ENCODE measurements at places on chromosomes 1 and 21.

DNA sequence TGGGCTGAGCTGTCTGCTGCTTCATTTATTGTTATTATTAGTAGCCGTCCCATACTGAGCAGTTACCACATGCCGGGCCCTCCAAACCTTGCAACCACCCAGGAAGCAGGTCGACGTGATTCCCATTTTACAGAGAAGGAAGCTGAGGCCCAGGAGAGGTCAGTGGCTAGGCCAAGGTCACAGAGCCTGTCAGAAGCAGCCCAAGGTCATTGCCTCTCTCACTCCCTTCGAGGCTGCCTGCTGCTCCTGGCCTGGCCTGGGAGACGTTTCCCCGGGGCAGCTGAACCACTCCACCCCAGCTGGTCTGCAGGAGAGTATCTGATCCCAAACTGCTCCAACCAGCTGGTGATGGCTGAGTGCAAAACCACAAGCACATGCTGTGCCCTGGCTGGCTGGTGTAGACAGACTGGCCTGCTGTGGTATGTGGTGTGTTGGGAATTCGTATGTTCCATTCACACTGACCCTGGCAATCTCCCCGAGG lies 6.5 kb downstream of the PADI4 start:
- DNase-seq: no peak

GRCh38 chr1:201662646-201663045 lies 123.7 kb downstream of the NAV1 start:
- no peak for DNase-seq

DNA sequence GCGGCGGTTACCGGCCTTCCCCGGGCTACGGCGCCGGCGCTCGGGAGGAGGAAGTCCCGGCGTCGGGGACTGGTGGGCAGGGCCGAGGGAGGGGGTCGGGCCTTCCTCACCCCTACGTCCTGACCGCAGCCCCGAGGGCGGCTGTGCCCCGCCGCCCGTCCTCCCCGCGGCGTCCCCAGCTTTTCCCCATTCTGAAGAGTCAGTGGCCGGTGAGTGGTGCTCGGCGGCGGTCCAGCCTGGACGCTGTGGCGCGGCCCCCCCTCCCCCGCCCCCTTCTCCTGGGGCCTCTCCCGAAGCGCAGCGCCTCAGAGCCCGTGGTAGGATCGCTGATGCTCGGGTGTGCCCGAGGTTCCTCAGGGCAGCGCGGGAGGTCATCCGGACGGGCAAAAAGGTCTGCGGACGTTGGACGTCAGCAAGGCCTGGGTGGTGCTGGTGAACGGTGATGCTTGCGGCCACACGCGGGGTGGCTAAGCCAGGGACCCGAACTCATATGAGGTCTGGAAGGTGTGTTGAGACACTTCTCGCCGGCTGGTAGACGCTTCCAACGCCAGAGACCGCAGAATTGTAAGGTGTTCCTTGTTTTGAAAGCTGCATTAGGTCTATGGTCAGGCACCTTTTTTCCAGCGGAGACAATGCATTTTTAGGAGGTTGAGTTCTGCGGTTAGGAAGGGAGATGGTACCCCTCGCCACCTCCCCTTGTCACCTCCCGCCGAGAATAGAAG lies 725 bp downstream of the SLC25A33 start:
- DNase-seq: peak; percentile 37

DNA sequence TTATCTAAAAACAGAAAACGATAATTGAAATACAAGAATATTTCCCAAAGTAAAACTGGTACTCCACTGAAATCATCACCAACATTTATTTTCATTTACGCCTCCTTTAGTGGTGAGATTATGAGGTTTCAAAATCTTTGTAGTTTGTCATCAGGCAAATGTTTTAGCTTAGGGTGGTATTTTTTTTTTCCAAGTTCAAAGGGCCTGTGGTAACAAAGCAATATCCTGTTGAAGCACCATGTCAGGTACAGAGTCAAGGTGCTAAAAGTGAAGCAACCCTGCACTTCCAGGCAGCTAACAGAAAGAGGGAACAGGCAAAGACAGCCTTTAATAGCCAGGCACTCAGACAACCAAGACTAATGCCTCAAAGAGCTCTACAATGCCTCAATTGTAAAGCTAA lies 89.2 kb downstream of the JAK1 start:
- no peak for DNase-seq

DNA sequence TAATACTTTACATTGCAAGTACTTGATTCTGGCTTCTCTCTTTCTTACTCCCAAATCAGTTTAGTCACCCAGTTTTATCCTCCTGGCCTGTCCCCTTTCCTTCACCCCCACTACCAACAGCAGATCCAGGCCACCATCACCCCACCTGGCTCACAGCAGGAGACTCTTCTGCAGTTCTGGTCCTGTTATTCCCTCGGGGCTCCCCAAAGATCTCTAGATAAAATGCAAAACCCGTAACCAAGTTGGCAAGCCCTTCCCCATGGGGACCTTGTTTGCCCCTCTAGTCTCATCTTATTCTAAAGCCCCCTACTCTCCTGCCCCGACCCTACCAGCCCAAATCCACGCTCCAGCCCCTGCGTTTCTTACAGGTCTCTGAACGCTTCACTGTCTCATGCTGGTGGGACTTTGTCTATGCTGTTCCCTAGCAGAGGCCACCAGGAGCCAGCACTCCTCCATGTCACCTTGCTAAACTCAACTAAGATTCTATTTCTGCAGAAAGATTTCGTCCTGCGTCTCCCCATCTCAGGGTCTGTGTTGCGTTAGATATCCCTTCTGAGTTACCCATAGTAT lies 4.0 kb downstream of the ABCG1 start:
- DNase-seq: no peak

GRCh38 chr1:156420205-156421061 lies 51.4 kb downstream of the RHBG start:
- DNase-seq: no peak

DNA sequence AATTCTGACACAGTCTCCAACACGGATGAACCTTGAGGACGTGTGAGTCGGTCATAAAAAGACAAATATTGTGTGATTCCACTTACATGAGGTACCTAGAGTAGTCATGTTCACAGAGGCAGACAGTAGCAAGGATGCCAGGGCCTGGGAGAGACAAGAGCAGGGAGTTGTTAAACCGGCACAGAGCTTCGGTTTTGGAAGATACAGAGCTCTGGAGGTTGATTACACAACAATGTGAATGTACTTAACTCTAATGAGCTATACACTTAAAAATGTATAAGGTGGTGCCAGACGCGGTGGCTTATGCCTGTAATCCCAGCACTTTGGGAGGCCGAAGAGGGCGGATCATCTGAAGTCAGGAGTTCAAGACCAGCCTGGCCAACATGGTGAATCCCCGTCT lies 37.8 kb upstream of the NEK2 start:
- DNase-seq: no peak

DNA sequence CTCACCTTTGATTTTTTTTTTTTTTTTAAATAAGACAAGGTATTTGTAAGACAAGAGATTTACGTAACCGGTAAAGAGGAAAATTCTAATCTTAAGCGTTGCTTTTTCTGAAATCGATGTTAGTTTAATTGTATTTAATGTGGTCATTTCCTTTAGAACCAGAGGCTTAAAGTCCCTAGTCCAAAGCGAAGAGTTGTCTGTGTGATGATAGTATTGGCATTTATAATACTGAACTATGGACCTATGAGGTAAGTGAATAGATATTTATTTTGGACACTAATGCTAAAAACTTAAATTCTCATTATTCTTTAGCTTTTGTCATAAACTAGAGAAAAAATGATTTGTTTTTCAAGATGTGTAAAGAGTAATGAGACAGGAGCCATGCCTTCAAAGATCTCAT lies 54.8 kb downstream of the ATF6 start:
- no peak for DNase-seq

- no peak for DNase-seq
Measured at GRCh38 chr1:67691712-67692111, 6.7 kb downstream of the GADD45A start.

- no peak for DNase-seq
Measured at GRCh38 chr1:212625781-212626450, 17.4 kb downstream of the ATF3 start.

DNA sequence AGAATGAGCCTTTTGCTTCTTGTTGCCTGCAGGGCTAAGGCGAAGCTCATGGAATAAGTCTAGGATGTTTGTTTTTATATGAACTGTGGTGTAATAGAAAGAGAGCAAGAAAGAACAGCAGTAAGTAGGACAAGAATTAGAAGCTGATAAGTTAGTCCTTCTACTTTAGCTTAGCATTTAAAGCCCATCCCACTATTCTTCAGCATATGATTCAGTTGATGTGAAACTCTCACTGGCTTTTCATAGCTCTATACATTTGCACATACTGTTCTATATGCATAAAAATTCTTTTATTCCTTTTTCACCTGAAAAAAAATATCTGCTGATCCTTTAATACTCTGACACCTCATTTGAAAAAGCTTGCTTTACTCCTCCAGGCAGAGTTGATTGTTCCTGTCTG lies 712.0 kb downstream of the USP25 start:
- no peak for DNase-seq

All from neural crest cell (in vitro differentiated cells).